T-helper 17 cell (primary cell): ENCODE measurements at places on chromosomes 12 and 14. TPM values are rescaled to one million over a fixed set of nuclear protein-coding genes. Genes with fewer than 3 reads are reported as not detected.

- no peak for DNase-seq
These were observed 265.6 kb upstream of the RGS6 start for GRCh38 chr14:71666571-71667145.

The KRT79 gene
- total RNA-seq = not detected

DNA sequence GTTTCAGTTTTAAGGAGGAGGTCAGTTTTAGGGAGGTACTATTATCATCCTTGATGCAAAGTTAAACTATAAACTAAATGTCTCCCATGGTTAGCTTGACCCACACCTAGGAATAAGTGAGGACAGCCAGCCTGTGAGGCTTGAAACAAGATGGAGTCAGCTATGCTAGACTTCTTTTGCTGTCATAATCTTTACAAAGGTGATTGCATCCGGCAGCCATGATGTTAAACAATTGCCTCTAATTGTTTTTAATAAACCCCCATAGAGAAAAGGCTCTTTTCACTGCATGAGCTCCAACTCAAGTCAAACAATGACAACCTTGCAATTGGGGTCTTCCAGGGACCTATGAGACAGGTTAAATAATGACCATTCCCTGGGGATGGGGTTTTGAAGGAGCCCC is 45.7 kb upstream of the EEA1 start:
- DNase-seq = no peak

GRCh38 chr12:96044017-96044942 is 8.9 kb upstream of the LTA4H start:
- no peak for DNase-seq
